Breast epithelium (tissue), 4 donors: ENCODE measurements at places on chromosomes 7 and 10.

DNA sequence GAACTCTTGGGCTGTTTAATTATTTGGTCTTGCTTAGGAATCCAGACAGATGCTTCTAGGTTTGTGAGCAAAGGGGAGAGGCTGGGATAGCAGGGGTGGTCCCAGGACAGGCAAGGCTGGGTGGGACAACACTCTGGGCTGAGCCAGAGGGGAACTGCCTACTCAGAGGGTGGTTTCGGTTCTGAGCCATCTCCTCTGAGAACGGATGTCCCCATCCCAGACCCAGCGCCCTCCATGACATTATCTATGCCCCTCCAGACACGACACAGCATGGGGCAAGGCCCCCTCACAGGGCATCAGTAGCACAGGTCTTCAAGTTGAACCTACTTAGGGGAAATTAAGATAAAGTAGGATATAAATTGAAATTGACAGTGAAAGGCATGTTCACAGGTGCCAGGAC, 7.1 kb downstream of the ASB10 start:
- no peak for DNase-seq

GRCh38 chr7:130401101-130401500, 20.8 kb downstream of the CPA1 start:
- no peak for DNase-seq

DNA sequence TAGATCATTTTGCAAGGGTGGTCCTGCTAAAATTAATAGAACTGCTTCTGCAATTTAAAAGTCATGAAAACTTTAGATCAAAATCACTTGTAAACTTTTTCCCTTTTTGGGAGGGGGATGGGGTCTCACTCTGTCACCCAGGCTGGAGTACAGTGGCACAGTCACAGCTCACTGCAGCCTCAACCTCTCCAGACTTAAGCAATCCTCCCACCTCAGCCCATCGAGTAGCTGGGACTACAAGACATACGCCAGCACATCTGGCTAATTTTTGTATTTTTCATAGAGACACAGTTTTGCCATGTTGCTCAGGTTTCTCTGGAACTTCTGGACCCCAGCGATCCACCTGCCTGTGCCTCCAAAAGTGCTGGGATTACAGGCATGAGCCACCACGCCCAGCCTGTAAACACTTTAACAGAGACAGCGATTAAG, 79.7 kb downstream of the LRRC17 start:
- no peak for DNase-seq

DNA sequence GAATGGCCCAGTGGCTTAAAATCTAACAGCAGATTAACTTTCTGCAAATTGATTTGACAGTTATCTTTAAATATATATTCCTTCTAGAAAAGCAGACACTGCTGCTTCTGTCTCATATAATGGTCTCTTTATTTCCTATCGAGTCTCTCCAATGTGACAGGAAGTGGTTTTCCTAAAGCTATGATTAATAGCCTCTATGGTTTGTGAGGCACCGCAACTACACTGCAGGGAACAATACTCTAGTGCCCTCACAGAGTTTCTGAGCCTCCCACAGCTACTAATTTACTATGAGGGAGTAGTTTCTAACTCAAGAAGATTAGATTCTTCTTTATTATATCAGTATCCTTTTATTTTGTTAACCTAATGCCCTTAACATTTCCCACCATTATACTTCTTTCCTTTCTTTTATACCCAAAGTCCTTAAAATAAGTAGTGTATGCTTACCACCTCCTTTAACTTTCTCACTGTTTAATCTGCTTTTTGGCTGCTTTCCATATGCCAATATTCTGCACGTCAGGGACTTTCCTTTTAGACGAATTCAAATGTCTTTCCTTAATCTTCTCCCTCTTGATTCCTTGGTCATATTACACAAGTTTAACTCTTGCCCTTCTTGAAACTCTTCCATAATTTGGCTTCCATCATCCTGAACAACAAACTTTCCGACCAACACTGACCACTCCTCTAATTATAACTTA, 23.8 kb upstream of the AHR start:
- DNase-seq: no peak

GRCh38 chr7:19690736-19691135, 18.1 kb downstream of the POLR1F start:
- DNase-seq: no peak

GRCh38 chr7:39069896-39070881, 92.5 kb downstream of the POU6F2 start:
- no peak for DNase-seq

DNA sequence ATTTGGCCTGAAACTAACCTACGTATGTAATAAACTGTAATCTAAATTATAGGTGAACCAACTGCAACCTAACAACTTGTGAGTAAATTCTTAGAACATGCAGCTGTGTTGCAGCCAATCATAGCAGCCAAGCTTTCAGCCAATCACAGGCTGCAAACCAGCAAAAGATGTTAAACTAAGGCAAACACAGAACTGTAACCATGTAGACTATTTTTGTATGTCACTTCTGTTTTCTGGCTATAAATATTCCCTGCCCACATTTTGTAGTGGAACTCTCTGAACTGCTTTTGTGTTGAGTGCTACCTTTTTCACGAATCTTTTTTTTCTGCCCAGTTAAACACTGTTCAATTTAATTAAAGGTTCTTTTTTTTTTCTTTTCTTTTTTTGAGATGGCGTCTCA, 28.2 kb upstream of the ZPBP start:
- no peak for DNase-seq

DNA sequence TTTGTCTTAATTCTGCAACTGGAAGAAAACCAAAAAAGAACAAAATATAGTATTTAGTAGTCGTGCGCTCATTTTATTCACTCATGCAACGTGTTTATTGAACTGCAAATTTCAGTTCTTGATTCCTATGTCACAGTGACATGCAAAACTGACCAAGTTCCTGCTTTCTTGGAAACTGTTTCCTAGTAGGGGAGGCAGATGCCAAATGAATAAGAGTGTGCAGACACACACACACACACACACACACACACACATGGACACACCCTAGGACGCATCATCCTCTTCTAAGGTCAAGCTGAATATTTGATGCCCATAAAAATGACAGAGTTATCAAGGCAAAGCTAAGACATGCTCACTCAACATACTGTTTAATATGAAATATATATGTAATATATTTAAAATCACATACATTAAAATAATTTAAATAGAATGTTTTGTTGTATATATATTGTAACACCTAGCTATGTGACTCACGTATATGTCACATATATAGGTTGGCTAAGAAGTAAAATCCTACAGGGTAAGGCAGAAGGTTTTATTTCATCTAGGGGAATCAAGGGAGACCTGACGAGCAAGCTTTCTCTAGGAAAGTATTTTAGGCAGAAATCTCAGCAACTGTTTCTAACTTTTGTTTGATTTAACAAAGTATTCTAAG, 79.6 kb downstream of the SVIL start:
- no peak for DNase-seq

DNA sequence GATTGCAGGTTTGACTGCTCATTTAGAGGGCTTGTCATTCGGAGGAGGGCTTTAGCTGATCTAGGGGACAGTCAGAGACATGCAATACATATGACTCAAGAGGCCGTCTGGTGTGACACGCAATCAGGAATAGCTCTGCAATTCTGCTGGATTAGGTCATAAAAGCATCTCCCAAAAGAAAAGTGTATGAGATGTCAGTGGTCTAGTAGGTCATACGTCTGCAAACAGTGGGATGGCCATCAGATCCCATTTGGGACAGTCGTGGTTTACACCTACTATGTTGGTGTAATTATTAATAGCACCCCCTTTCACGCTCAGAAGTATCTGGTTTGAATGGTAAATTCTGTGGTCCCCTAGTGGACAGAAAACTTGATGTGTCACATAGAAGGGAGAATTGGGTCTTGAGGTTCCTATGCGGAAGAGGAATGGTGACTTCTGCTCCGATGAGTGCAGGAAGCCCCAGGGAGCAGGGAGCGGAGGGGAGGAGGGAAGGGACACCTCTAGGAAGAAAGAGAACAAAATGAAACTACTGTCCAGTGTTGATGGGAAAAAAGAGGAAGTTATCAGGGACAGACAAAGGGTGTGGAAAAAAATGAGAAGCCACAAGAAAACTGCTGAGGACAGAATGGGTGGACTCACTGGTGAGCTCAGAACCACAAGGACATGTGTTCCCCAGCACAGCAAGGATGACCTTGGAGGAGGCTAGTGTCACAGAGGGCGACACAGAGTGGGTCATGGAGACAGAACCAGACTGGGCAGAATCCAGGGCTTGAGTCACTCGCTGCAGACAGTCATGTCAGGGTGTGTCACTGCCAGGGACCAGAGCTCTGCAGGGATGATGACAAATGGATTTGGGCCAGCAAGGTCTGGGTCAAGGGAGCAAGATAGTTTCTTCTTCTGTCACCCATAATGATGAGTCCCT, 59.9 kb downstream of the MAP3K8 start:
- no peak for DNase-seq

GRCh38 chr7:88985295-88985694, 189.8 kb upstream of the TEX47 start:
- DNase-seq: no peak

- DNase-seq: no peak
These were observed 45.1 kb downstream of the ZNF33B start for GRCh38 chr10:42593284-42593683.

DNA sequence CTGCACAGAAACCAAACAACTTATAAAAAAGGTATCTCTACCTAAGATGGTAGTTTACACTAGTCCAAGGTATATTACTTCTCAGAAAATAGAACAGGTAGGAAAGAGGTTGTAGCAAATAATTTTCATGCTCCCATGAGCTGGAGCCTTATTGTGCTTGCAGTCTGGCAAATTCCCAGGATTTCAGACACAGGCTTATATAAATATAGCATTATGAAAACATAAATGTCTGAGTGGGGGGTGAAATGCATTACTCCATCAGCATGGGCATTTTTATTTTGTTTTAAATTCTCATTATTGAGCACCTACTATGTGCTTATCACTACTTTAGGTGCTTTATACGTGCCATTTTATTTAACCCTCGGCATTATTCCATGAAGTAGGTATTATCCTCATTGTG, 83.0 kb upstream of the PHYHIPL start:
- no peak for DNase-seq

DNA sequence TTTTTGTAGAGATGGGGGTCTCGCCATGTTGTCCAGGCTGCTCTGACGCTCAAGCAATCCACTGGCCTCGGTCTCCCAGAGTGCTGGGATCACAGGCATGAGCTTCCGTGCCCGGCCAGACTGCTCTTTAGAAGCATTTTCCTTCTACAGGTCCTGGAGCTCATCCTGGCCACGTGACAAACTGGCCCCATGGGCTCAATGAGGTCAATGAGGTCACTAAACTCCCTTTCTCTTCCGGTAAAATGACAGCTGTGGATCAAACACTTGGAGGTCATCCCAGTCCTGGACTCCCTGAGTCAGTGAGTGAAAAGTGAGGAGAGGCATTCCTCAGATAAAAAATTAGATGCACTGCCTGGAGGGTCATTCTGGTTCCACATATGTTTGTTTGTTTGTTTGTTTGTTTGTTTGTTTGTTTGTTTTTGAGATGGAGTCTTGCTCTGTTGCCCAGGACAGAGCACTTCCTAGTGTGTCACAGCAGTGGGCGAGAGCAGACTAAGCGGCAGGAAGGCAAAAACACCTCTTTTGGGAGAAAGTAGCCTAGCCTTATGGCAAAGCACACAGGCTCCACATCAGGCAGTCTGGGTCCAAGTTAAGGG, 134.9 kb downstream of the TNS3 start:
- no peak for DNase-seq

GRCh38 chr10:7686351-7687171, 16.6 kb upstream of the ITIH2 start:
- no peak for DNase-seq

DNA sequence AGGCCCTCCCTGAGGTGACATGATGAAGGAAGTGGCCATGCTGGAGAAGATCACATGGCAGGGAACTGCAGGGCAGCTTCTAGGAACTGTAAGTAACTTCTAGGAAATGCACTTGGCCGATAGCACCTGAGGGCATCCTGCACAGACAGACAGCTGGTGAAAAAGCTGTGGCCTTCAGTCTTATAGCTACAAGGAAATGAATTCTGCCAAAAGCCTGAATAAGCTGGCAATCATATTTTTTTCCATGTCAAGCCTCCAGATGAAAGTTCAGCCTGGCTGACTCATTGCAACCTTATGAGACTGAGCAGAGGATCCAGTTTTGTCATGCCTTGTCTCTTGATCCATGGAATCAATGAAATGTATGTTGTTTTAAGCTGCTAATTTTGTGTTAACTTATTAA, 91.1 kb upstream of the CACNA2D1 start:
- peak; percentile 48 for DNase-seq

DNA sequence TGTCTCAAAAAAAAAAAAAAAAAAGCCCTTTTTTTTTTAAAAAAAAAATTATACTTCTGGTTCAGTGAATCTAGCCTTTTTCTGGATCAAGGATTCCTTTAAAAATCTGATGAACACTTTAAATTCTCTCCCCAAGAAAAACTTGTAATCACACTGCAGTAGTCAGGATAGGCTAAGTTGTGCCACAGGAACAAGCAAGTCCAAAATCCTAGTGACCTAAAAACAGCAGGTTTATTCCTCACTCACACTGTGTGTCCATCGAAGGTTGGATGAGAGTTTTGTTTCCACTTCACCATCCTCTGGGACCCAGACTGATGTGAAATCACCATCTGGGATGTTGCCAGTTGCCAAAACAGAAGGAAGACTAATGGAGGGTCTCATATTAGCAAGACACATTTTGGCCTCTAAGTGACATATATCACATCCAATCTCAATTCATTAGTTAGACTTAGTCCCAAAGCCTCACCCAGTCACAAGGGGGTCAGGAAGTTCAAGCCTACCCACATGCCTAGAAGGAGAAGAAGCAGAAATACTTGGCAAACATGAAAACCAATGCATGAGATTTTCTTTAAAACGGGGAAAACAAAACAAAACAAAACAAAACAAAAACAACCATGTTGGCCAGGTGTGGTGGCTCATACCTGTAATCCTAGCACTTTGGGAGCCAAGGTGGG, 32.7 kb downstream of the CYP17A1 start:
- DNase-seq: no peak

DNA sequence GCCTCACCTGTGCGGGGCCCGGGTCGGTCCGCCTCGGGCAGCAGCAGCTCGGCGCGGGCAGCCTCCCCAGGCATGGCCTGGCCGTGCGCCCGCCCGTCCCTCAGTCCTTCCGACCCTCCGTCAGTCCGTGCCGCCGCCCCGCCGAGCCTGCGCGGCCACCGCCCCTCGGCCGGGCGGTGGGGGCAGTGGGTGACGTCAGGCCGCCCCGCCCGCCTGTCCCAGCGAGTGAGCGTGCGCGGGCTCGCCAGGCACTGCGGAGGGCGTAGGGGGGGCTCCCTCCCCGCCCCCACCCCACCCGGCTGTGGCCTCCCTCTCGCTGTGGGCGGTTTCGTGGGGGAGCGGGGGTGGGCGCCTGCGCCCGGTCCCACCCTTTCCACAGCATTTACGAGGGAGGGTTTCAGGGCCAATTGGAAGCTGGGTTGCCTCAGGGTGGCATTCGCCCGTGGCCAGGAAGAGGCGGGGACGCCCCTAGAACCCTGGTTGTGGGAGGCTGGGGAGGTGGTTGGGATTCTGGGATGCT, at the start of gene NACAD:
Gene NACAD (minus strand): TSS at position 149 of the 520 bp plus-strand sequence. CDS start 75 bp downstream, at position 74.
- DNase-seq: no peak

GRCh38 chr10:20970044-20970443, 72.9 kb upstream of the NEBL start:
- no peak for DNase-seq
